Adipocyte (in vitro differentiated cells): ENCODE measurements at places on chromosomes 13 and 19.

- peak; percentile 75 for DNase-seq
These were observed 3.7 kb downstream of the ANGPTL8 start for GRCh38 chr19:11242864-11243797.

GRCh38 chr19:17739121-17739875, 12.0 kb upstream of the FCHO1 start:
- no peak for DNase-seq

DNA sequence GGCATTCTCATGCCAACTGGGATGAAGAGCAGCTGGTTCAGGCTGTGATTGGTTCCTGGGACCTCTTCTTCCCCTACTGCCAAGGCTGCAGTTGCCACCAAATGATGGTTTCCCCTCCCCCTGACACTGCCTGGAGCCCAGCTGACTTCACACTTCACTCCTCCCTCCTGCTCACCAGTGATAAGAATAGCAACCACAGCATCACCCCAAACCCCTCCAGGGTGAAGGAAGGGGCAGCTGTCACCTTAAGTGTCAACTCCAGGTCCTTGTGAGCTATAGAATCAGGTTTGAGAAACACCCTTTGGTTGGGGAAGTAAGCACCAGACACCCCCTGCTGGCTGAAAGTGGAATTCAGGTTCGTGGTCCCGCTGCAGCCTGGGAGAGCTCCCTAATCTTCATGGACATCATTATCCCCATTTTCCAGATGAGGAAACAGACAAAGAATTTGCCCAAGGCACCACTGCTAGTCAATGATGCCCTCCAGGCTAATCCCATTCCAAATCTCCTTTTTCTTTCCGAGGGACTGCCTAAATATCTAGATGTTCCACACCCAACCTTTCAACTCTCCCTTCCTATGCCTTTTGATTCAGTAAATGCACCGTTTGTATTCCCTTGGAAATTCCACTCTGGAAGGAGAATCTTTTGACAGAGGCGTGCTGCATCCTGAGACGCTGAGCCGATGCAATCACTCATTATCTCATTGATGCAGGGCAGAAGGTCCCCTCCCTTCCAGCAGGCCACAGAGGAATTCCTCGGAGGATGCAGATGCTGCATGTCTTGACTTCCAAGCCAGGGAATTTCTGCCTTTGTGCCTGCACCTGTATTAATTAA, 50.6 kb upstream of the UQCRFS1 start:
- DNase-seq = peak; percentile 50

- DNase-seq = no peak
These were observed 41.6 kb upstream of the ZNF14 start for GRCh38 chr19:19774354-19775033.

GRCh38 chr19:14165990-14166830, 29.8 kb upstream of the ASF1B start:
- no peak for DNase-seq

DNA sequence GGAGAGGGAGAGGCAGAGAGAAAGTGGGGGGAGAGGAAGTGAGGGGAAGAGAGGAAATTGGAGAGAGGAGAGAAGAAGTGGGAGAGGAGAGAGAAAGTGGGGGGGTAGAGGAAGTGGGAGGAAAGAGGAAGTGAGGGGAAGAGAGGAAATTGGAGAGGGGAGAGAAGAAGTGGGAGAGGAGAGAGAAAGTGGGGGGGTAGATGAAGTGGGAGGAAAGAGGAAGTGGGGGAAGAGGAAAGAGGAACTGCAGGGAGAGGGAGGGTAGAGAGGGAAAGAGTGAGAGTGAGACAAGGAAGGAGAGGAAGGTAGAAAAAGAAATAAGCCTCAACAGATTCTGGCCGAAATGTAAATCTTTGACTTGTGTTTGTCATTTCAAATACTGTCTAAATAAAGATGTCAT, 146.6 kb downstream of the KLF12 start:
- no peak for DNase-seq

DNA sequence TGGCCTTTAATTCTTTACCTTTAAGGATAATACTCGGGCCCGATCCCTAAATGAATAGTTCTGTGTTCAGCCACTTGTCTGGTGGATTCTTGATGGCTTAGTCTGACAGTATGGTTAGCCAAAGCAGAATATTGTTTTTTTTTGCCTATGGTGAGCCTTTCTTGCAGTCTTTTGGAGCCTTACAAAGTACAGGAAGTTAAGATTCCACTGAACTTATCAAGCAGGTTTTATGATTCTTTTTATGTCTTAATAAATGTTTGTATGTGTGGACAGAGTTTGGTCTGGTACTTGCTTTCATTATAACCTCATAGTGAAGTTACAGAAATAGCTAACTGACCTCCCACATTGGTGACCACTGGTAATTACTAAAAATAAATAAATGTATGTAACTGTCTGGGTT, 17.1 kb downstream of the PCCA start:
- DNase-seq = no peak

DNA sequence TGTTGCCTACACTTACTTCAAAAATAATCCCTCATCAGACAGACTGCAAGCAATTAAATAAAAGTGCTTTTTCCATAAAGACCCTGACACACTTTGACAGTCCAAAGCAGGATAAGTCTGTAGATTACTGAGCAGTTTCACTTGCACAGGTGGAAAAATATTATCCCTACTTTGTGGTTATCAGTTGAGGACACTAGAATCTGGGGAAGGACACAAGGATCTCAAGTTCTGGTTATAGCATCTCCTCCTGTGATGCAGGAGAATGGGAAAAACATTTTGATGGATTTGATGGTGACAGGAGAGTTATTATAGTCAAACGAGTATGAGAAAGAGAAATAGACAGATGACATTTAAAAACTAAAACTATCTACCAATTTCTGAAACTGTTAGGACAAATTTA, 122.9 kb upstream of the PCDH9 start:
- DNase-seq = no peak

DNA sequence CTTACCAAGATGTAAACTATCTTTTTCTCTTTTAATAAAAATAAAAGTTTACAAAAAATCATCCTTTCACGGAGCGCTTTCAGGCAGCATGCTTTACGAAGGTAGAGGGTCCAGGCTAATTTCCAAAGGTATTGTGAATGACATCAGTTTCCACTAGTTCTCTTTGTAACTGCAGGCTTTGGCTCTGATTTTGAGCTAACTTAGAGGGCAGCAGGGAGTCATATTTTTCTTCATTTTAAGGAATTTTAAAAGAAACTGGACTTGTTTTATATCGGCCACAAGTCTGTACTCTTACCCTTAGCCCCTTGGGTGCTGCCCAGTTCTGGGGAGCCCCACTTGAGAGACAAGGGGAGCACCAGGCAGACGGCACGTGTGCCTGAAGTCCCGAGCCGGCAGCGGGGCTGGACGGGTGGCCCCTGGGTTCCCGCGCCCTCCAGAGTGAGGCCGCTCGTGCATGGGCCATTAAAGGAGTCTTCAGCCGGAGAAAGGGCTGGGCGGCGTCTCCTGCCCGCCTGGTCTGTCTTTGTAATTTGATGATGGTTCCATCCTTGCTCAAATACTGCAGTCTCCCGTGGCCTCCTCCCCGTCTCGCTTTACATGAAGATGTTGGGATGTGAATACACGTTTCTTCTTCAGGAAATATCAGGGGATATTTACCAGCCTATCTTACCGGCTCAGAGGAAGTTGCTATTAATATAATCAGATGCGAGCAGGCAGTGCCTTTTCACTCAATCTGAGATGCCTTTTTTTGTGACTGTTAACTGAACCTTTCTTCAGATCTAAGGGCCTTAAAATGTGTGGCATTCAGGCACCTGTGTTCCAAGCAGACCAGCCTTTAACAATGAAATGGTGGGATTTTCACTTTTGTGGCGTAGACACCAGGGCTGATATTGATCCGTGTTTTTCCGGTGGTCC, 67.4 kb downstream of the GGACT start:
- no peak for DNase-seq

- DNase-seq = no peak
These were observed 27.9 kb downstream of the FAM124A start for GRCh38 chr13:51249770-51250741.

DNA sequence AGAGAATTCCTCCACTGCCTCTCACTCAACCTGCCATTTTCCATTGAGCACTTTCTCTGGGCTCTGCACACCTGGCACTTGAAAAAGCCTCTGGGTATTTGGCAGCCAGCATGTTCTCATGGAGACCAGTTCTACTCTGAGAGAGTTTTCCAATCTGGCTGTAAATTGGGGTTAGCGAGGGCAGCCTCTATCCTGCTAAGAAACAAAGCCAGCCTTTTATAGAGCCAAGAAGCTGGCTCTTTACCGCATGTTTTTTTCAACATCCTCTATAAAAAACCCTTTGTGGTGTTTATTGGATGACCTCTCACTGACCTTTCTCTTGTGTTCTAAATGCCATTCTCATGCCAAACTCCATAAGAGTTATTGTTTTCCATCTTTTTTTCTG, 52.6 kb upstream of the RCBTB2 start:
- DNase-seq = no peak

DNA sequence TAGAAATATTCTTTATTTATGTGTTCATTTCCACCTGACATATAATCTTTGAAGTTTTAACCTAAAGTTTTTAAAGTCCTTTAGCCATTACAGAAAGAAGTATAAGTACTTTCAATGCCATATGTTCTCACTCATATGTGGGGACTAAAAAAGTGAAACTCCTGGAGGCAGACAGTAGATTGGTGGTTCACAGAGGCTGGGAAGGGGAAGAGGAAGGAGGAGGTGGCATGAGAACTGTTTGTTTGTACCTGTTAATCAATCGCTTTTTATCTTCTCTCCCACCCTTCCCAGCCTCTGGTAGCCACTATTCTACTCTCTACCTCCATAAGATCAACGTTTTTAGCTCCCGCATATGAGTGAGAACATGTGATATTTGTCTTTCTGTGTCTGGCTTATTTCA, 131.1 kb downstream of the MYO16 start:
- DNase-seq = no peak

- no peak for DNase-seq
These were observed 8.0 kb downstream of the RPL36 start for GRCh38 chr19:5697890-5698634.

GRCh38 chr19:16164222-16164890, 9.0 kb downstream of the CIB3 start:
- DNase-seq = no peak

GRCh38 chr13:96993634-96994016, 651 bp downstream of the OXGR1 start:
- peak; percentile 7 for DNase-seq

GRCh38 chr13:39760521-39760920, 105.1 kb downstream of the COG6 start:
- no peak for DNase-seq

- DNase-seq = no peak
These were observed 11.5 kb downstream of the BEST2 start for GRCh38 chr19:12763100-12763499.

DNA sequence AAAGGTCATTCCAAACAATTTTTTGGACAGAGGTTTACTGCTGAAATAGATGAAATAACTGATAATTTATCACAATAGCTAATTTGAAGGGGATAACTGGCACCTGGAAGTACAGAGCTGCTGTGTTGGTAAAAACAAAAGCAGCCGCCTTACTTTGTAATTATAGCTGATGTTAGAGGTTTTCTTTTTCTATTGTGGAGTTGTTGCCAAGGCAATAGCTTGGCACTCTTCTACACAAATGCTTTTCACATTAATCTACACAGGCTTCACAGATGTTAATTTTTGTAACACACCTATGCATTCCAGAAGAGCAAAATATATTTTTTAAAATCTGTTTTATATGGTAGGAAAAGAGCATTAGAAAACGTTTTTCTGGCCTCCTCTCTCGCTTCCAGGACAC, 56.9 kb downstream of the LACC1 start:
- no peak for DNase-seq

DNA sequence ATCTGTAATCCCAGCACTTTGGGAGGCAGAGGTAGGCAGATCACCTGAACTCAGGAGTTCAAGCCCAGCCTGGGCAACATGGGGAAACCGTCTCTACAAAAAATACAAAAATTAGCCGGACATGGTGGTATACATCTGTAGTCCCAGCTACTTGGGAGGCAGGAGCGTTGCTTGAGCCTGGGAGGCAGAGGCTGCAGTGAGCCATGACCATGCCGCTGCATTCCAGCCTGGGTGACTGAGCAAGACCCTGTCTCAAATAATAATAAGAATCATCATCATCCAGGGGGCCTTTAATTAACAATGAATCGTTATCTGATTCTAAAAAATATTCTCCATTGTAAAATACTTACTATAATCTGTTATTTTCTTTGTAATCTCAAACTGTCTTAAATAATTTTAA, 283.4 kb downstream of the DACH1 start:
- no peak for DNase-seq

GRCh38 chr13:58574791-58575190, 943.2 kb downstream of the PCDH17 start:
- DNase-seq = no peak

DNA sequence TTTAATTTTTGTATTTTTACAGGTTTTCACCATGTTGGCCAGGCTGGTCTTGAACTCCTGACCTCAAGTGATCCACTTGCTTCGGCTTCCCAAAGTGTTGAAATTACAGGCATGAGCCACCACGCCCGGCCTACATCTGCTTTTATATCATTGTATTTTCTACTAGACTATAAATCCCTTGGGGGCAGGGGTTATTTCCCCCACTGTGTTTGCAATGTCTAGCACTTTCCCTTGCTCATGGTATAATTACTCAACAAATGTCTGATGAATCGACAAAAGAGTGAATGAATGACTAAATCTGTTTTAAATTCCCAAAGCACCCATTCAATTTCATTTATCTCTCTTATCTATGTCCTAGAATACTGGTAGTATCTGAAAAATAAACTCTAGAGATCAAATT, 244.5 kb upstream of the CSNK1A1L start:
- no peak for DNase-seq

GRCh38 chr13:45521297-45521696, 56.6 kb downstream of the COG3 start:
- DNase-seq = peak; percentile 85

- peak; percentile 74 for DNase-seq
These were observed 592.9 kb downstream of the KCTD12 start for GRCh38 chr13:76293346-76293745.

DNA sequence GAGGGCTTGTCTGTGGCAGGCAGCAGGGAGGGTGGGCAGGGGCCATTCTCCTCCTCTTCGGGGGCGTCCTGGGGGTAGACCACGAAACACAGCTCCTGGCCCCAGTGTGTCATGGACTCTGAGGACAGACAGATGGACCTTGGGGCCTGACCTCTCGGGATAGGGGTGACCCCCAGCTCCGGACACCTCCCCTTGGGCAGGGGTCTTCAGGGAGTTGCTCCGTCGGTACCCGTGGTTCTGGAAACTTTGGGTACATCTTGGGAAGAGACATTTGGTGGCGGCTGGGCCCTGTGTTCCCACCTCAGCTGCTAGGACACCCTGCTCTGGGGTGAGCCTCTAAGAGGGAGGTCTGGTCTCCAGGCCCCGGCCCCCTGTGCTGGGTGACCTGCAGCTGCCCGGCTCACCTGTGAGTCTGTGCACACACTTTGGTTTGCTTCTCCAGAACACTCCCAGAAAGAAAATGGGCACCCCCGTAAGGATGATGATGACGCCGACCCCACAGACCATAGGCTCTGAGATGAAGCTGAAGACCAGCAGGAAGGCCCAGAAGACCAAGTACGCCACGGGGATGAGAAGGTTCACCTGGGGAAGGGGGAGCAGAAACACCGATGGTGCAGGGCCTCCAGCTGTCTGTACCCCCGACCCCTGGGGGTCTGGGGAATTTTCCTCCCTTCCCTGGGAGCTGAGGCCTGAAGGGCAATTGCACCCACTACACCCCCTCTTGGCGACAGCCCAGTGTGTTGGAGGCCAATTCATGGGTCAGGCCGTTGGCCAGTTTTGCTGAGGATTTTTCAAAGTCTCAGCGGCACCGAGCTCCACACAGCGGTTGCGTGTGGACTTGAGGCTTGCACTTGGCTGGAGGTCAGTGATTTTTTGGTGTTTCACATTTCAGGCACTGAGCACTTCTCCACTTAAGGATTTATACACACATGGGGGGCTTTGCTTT, 15.0 kb downstream of the LRP3 start:
- DNase-seq = no peak

GRCh38 chr19:28294395-28294794, 918.6 kb downstream of the UQCRFS1 start:
- no peak for DNase-seq
